HepG2 (cell line): ENCODE measurements at places on chromosomes 16 and 17. TPM values are rescaled to one million over a fixed set of nuclear protein-coding genes. Genes with fewer than 3 reads are reported as not detected.
A peak's percentile ranks its signal among the peaks of the same experiment; 100 is the strongest.

The C16orf89 gene
- 0.97 and 1.9 TPM in 2 replicates for total RNA-seq

The KRT33B gene
- not detected in 2 replicates for total RNA-seq

The ARMC5 gene
- total RNA-seq, result 13.0 and 22.3 TPM in 2 replicates

The TMEM238L gene
- total RNA-seq, result not detected in 2 replicates

DNA sequence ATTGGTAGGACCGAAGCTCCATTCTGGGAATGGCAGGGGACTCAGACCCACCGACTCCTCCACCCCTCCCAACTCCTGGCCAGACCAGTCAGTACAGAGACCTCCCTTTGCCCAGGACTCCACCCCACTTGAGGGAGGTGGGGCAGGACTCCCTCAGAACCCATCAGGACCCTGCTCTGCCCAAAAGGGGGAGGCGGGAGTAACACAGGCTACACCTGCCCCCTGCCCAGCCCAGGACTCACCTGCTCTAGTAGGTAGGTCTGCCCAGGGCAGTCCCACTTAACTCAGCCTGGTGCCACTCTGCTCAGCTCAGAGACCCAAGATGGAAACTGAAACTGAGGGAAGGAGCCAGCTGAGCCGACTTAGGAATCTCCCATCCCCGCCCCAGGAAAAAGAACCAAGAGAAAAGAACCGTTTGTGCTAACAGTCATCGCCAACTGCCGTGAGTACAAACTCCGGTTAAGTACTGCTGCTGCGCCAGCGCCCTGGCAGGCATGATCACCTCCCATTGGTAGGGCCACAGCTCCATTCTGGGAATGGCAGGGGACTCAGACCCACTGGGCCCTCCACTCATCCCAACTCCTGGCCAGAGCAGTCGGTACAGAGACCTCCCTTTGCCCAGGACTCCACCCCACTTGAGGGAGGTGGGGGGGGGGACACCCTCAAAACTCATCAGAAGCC is 503 bp downstream of the DHX58 start:
- peaks cover 15% of the 10 kb centered on the region for H3K36me3 ChIP-seq
- peak overlapping the region; percentile 55 for H3K4me3 ChIP-seq
- H3K27me3 ChIP-seq, result no peaks in the 10 kb centered on the region
- no peak for DNase-seq
- H3K27ac ChIP-seq, result peak overlapping the region; percentile 51

- H3K27ac ChIP-seq, result no peak overlapping the region
- no peaks in the 10 kb centered on the region for H3K27me3 ChIP-seq
These were observed 3.1 kb downstream of the GAA start for GRCh38 chr17:80104321-80104955.

DNA sequence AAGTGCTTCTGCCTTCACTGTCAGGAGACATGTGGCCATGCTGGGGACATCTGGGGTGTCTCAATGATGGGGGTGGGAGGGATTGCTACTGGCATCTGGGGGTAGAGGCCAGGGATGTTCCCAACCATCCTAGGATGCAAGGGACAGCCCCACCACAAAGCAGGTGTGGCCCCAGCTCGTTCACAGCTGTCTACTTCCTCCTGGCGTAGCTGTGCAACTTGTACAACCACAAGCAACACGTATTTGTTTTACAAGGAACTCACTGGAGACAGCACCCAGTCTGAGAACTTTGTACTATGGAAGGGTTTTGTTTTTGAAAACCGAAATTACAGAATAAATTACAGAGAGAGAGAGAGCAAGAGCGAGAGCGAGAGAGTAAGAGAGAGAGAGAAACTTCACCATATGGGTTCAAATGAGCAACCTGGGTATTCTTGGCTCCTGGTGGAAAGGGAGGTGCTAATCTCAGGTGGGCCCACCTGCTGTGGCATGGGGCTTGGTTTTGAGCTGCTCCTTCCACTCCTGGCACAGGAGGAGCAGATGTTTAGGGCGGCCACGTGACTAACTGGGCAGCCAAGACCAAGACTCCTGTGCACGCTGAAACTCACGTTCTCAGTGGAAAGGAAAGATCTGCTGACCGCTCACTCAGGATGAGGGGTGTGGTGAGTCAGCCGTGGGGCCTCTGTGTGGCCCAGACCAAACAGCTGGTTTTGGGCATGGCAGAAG is 17.5 kb upstream of the TNFRSF13B start:
- H3K27me3 ChIP-seq, result no peaks in the 10 kb centered on the region; the same call in 1 of the 2 replicates

- H3K36me3 ChIP-seq, result no peaks in the 10 kb centered on the region
- H3K27me3 ChIP-seq, result no peaks in the 10 kb centered on the region
- H3K4me1 ChIP-seq, result peaks cover 10% of the 10 kb centered on the region
These were observed 35.9 kb downstream of the NACA2 start for GRCh38 chr17:61555127-61555566.

GRCh38 chr17:53100126-53100525 is 722.6 kb upstream of the KIF2B start:
- H3K4me1 ChIP-seq, result no peaks in the 10 kb centered on the region
- no peak overlapping the region for H3K27ac ChIP-seq
- H3K27me3 ChIP-seq, result no peaks in the 10 kb centered on the region
- DNase-seq, result no peak
- H3K36me3 ChIP-seq, result no peaks in the 10 kb centered on the region; the same call in 1 of the 2 replicates

DNA sequence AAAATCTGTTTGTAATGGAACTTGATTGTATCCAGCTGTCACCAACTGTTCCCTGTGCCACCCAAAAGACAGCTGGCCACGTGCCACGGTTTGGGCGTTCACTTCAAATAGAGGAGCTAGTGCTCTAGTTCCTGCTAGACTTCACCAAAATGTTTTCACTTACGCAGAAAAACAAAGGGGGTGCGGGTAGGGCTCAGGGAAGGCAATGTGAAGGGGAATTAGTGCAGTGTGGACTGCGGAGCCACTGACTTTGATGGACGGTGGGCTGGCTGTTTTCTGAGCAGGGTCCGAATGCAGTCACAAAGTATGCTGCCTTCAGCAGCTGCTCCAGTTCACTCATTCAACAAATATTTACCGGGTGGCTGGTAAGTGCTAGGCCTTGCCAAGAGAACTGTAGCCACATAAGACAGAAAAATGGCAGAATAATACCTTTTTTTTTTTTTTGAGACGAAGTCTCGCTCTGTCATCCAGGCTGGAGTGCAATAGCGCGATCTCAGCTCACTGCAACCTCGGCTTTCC is 7.6 kb upstream of the CYTH1 start:
- no peaks in the 10 kb centered on the region for H3K27me3 ChIP-seq
- H3K36me3 ChIP-seq, result peaks cover 1% of the 10 kb centered on the region
- no peak for DNase-seq

- H3K27ac ChIP-seq, result no peak overlapping the region
- peaks cover 32% of the 10 kb centered on the region for H3K4me1 ChIP-seq
- no peaks in the 10 kb centered on the region for H3K27me3 ChIP-seq
These were observed 97.4 kb downstream of the MARF1 start for GRCh38 chr16:15545544-15545943.

- H3K4me1 ChIP-seq, result peaks cover 23% of the 10 kb centered on the region
- H3K27me3 ChIP-seq, result no peaks in the 10 kb centered on the region
- peaks cover 4% of the 10 kb centered on the region; the same call in 1 of the 3 replicates for H3K36me3 ChIP-seq
- peak; percentile 36 for DNase-seq
- no peak overlapping the region for H3K4me3 ChIP-seq
These were observed 246.1 kb downstream of the SLC39A11 start for GRCh38 chr17:72846399-72846798.

DNA sequence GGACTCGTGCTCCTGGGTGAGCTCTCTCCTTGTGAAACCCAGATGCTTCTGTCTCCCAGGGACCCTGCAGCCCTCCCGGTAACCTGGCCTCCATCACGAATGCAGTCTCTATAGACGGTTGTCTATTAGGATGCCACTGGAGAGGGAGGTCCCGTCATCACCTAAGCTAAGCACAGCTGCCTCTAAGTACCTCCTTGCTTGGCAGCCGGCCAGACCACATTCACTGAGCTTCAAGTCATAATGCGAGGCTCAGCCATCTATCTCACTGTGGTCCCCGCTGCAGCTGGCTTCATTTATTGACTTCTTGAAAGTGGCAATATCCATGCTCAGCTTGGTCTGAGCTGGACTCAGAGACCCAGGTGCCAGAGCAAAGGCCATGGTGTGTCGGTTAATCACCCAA is 74.5 kb upstream of the HSBP1 start:
- H3K36me3 ChIP-seq, result no peaks in the 10 kb centered on the region
- no peak overlapping the region for H3K27ac ChIP-seq
- no peaks in the 10 kb centered on the region for H3K4me1 ChIP-seq
- no peak for DNase-seq

GRCh38 chr17:3917391-3917931 is 1.2 kb upstream of the P2RX1 start:
- no peaks in the 10 kb centered on the region for H3K36me3 ChIP-seq
- DNase-seq, result no peak
- no peak overlapping the region for H3K4me3 ChIP-seq
- peaks cover 39% of the 10 kb centered on the region; the same call in 2 of the 3 replicates for H3K27me3 ChIP-seq
- no peak overlapping the region for H3K27ac ChIP-seq

GRCh38 chr16:11828696-11829095 is 22.6 kb downstream of the RSL1D1 start:
- H3K27ac ChIP-seq, result no peak overlapping the region
- no peaks in the 10 kb centered on the region for H3K27me3 ChIP-seq
- no peaks in the 10 kb centered on the region for H3K36me3 ChIP-seq
- H3K4me3 ChIP-seq, result no peak overlapping the region
- no peak for DNase-seq
- peaks cover 24% of the 10 kb centered on the region for H3K4me1 ChIP-seq

- DNase-seq, result peak; percentile 31
- no peaks in the 10 kb centered on the region for H3K36me3 ChIP-seq
- no peaks in the 10 kb centered on the region for H3K4me1 ChIP-seq
These were observed 11.7 kb upstream of the CNTNAP4 start for GRCh38 chr16:76265434-76266045.

DNA sequence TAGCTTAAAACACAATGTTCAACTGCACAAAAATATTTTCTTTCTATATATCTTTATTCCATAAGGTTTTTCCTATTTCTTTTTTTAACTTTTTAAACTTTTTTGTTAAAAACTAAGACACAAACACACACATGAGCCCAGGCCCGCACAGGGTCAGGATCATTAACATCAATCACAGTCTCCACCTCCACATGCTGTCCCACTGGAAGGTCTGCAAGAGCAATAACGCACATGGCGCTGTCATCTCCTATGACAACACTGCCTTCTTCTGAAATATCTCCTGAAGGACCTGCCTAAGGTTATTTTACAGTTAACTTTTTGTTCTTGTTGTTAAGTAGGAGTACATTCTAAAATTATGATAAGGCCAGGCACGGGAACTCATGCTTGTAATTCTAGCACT is 4.1 kb downstream of the CFAP20 start:
- H3K4me1 ChIP-seq, result peaks cover 71% of the 10 kb centered on the region
- no peaks in the 10 kb centered on the region for H3K27me3 ChIP-seq
- H3K27ac ChIP-seq, result no peak overlapping the region
- DNase-seq, result no peak
- H3K4me3 ChIP-seq, result no peak overlapping the region
- H3K36me3 ChIP-seq, result no peaks in the 10 kb centered on the region

GRCh38 chr16:27052007-27052406 is 14.7 kb upstream of the C16orf82 start:
- no peaks in the 10 kb centered on the region for H3K4me1 ChIP-seq
- no peak overlapping the region for H3K4me3 ChIP-seq
- no peak for DNase-seq
- H3K36me3 ChIP-seq, result no peaks in the 10 kb centered on the region
- H3K27ac ChIP-seq, result no peak overlapping the region
- H3K27me3 ChIP-seq, result peaks cover 22% of the 10 kb centered on the region; the same call in 2 of the 3 replicates

DNA sequence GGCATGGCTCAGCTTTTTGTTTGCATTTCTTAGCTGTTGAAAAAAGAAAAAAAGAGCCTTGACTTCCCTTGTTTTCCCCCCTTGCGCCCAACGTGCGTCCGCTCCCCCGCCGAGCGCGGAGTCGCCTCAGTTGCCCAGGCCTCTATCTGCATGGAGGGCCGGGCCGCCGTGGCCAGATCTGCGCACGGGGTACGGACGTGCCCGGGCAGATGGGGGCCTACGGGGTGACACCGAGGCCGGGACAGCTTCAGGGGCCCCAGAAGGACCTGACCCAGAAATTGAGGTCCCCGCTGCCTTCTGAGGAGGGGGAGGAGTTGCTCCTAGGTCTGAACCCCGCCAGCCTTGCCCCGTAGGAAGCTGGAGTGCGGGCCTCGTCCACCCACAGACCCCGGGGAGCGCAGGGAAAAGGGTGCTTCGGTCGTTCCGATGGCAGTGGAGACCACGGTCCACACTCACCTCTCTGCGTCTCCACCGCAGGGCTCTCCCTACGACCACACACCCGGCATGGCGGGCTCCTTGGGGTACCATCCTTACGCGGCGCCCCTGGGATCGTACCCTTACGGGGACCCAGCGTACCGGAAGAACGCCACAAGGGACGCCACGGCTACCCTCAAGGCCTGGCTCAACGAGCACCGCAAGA is 1.5 kb downstream of the IRX5 start:
- H3K4me3 ChIP-seq, result no peak overlapping the region
- no peak for DNase-seq
- H3K27me3 ChIP-seq, result peaks cover 45% of the 10 kb centered on the region
- H3K27ac ChIP-seq, result no peak overlapping the region
- no peaks in the 10 kb centered on the region for H3K4me1 ChIP-seq

DNA sequence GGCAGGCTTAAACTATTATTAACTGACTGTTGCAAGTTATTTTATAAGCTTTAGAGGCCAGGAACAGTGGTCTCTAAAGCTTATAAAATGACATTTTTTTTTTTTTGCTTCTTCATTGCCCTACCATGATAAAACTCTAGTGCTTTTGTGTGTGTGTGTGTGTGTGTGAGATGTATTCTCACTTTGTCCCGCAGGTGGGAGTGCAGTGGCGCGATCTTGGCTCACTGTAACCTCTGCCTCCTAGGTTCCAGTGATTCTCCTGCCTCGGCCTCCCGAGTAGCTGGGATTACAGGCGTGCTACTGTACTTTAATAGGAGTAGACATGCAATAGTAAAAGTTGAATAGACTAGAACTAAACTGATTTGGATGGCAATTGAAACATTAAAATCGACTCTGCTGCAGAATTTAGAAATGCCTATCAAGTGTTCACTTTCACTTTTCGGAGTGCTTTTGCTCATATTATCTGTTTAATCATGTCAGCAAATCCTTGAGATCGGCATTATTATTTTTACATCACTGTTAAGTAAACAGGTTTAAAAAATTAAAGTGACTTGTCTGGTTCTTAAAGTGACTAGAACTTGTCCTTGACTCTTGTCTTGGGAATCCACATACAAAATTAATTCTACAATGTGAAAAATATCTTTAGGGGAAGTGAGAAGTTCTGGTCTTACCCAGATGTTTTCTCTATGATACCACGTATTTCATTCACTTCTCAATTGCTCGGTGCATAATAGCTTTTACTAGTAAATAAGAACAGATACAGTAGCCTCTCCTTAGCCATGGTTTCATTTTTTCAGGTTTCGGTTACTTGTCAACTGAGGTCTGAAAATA is 8.4 kb upstream of the PCTP start:
- peak overlapping the region; percentile 34; the same call in 1 of the 2 replicates for H3K4me3 ChIP-seq
- no peaks in the 10 kb centered on the region for H3K36me3 ChIP-seq
- DNase-seq, result peak; percentile 28
- H3K4me1 ChIP-seq, result peaks cover 44% of the 10 kb centered on the region
